ENCODE measurements at places on chromosomes 1 and 21.

DNA sequence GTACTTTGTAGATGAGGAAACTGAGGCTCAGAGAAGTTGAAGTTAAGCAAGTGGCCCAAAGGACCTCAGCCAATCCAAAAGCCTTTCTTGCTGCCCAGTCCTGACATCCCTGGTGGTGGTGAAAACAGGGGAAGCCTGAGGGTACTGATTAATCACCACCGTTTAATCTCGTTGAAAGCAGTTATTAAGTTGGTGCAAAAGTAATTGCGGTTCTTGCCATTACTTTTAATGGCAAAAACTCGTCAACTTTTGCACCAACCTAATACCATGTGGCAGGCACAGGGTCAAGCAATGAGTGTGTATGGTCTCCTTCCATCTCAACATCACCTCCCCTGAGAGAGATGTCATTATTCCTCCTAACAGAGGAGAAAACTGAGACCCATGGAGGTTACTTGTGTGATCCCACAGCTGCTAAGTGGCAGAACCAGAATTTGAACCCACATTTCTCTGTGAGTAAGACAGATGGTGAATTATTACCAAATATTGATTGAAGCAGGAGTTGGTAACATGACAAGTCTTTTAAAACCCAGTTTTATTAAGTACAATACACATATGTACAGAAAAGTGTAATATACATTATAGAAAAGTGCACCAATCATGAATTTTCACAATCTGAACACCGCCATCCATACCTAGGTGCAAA lies 39.4 kb upstream of the GRHL3 start:
- peaks cover 4% of the 10 kb centered on the region for H3K4me1 ChIP-seq
- H3K36me3 ChIP-seq: no peaks in the 10 kb centered on the region
- H3K27ac ChIP-seq: no peak overlapping the region
- no peak overlapping the region for H3K4me3 ChIP-seq
- no peak for DNase-seq
- H3K27me3 ChIP-seq: no peaks in the 10 kb centered on the region

GRCh38 chr1:54310439-54311328 lies 95.5 kb downstream of the SSBP3 start:
- no peaks in the 10 kb centered on the region for H3K36me3 ChIP-seq
- DNase-seq: no peak

GRCh38 chr1:99170516-99170915 lies 93.8 kb upstream of the PLPPR4 start:
- no peaks in the 10 kb centered on the region for H3K27me3 ChIP-seq
- no peaks in the 10 kb centered on the region for H3K36me3 ChIP-seq
- H3K4me1 ChIP-seq: no peaks in the 10 kb centered on the region
- no peak overlapping the region for H3K4me3 ChIP-seq
- no peak overlapping the region for H3K27ac ChIP-seq
- no peak for DNase-seq

DNA sequence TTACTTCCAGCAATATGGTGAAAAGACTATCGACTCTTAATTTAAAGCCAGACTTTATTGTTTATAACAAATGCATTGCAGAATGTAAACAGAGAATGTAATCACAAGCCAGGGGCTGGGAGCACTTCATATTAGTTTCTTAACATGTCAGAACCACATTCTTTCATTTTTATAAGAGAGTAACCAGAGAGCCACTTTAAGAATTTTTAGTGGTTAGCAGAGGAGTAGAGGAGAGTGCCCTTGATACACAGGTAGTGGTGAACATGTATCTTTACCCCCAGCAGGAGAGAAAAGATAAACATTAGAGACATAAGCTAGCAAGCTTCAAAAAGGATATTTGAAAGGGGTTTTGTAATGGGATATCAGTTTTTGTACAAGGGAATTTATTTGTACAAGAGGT lies 11.1 kb downstream of the AMY2B start:
- H3K36me3 ChIP-seq: no peaks in the 10 kb centered on the region
- no peaks in the 10 kb centered on the region for H3K27me3 ChIP-seq

DNA sequence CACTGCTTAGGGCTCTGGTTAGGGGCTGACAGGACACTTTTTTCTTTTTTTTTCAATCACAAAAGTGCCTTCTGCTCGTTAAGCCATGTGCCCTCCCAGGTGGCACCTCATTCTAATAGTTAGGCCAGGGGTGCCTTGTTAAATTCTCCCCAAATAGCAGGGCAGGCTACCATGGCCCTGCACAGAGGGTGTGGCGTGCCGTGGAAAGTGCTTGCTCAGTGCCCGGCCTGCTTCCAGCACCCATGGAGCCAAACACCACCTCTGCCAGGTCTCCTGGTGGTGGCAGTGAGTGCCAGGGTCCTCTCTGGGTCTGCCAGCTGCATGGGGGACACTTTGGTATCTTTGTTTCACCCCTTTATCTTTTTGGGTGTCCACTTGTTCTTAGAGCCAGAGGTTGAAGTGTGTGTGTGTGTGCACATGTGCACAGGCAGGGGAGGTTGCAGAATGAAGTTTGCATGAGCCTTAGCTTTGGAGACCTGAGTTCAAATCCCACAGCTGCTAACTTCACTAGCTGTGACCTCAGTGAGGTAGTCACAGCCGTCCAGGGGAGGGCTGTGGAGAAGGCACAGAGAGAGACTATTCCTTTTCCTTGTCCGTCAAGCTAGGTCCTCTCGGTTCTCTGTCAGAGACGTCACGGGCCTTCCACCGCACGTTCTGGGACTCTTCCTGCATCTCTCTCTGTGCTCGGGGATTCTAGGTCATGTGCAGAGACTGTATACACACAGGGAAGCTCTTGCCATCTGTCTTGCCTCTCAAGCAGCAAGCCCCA lies 39.9 kb upstream of the CSF3R start:
- no peak overlapping the region for H3K4me3 ChIP-seq
- H3K27me3 ChIP-seq: peaks cover 28% of the 10 kb centered on the region
- no peak for DNase-seq
- no peaks in the 10 kb centered on the region for H3K36me3 ChIP-seq
- no peak overlapping the region for H3K27ac ChIP-seq
- H3K4me1 ChIP-seq: no peaks in the 10 kb centered on the region

DNA sequence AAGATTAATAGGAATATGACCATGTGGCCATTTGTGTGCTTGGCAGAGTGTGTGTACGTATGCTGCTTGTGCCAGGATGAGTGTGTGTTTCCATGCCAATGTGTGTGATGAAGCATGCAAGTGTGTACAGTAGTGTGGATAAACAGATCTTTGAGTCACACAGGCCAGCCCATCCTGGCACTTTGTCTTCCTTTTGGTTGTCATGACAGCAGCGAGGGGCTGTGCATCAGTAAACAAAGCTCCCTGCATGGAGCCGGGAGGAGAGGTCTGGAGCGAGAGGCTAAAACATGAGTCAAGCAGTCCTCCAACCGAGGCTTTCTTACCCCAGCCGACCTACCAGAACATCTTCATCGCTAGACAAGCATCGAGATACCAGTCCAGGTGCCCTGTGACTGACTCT lies 221.2 kb downstream of the CACNA1E start:
- no peak for DNase-seq
- H3K27ac ChIP-seq: no peak overlapping the region
- no peaks in the 10 kb centered on the region for H3K4me1 ChIP-seq

DNA sequence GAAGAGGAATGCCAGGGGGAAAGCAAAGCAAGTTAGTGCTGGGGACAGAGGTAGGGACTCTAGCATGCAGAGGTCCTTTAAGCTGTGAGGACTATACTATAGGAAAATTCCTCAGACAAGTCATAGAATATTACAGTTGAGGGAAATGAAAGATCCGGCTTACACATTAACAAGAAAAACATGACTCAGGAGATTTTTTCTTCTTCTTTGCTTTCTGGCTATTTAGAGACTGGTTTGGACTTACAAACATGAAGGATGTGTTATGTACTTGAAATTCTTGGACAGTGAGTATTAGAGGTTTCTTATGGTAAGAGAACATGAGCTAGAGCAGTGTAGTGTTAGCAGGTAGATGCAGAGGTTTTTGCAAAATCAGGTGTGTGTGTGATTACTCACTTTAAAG lies 24.9 kb downstream of the USP25 start:
- H3K27me3 ChIP-seq: no peaks in the 10 kb centered on the region
- no peaks in the 10 kb centered on the region for H3K36me3 ChIP-seq
- H3K4me3 ChIP-seq: no peak overlapping the region
- 0 out of 2 replicates have a peak, but pooled peaks cover 4% of the 10 kb centered on the region for H3K4me1 ChIP-seq
- H3K27ac ChIP-seq: no peak overlapping the region
- no peak for DNase-seq

DNA sequence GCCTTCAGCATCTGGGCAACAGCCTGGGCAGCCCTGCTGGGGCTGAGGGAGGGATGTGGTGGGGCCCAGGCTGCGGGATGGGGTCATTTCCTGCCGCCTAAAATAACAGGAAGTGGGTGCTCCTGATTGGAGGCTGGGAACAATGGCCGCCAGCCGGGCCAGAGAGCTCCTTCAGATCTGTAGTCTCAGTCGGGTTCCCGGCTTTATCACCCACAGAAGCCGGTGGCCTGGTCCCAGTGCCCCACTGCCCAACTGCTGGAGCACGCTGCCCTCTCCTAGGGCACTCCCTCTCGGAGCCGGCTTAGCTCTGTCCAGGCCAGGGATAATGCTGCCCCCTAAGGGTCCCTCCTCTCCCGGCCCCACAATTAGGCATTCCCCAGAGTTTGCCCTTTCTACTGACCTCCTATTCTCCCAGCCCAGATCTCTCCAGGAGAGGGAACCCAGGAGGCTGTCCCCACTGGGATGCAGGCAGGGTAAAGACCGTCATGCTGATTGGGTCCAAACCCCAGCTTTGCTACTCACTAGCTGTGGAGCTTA lies 5.1 kb downstream of the MAP7D1 start:
- H3K27me3 ChIP-seq: no peaks in the 10 kb centered on the region
- peaks cover 30% of the 10 kb centered on the region for H3K4me1 ChIP-seq
- H3K4me3 ChIP-seq: peak overlapping the region; percentile 3
- DNase-seq: peak; percentile 21
- no peaks in the 10 kb centered on the region for H3K36me3 ChIP-seq

DNA sequence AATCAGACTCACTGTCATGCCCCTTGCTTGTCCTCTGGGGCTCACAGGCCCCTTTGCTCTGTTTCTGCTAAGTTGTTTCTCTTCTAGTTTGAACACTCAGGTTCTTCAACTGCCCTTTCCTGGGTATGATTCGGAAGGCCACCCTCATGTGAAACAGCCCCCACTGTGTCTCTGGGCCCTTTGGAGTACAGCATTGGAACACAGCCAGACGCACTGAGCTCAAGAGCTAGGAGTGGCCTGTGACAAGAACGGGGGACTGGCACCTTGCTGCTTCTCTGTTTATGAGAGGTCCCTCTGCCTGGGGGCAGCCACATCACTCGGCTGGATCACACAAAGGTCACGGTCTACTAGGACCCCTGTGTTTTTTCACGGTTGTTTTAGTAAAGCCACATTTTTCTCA lies 114.4 kb upstream of the ZC3H12A start:
- no peaks in the 10 kb centered on the region for H3K36me3 ChIP-seq
- no peak overlapping the region for H3K27ac ChIP-seq
- peaks cover 97% of the 10 kb centered on the region for H3K27me3 ChIP-seq
- H3K4me3 ChIP-seq: no peak overlapping the region
- H3K4me1 ChIP-seq: no peaks in the 10 kb centered on the region

DNA sequence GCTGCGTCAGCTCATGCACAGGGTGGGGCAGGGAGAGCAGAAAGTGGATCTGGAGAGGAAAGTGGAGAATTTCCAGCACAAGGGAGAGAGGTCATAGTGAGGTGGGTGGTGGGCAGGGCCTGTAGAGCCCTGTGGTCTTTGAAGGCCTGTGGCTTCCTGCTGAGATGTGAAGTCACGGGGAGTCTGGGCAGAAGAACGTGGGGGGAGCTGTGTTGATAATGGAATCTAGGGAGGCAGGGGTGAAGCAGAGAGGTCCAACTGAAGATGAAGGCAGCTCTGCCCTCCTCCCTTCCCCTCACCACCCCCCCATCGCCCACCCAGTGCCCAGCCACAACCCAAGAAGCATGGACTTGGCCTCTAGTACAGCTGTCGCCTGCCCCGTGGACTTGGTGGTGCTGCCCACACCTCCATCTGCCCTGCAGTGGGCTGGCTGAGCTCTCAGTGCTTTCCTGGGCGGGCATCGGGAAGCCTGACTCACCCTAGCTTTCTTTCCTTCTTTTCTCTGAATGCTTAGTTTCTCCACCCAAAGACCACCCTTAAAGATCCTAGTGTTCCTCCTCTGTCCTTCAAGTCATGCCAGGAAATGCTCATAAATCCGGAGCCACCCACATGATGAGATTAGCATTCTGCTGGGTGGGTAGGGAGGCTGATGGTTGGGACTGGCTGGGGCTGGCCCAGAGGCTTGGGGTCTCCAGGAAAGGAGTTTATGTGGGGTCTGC lies 186.1 kb downstream of the TRABD2B start:
- H3K27ac ChIP-seq: no peak overlapping the region
- no peaks in the 10 kb centered on the region for H3K27me3 ChIP-seq
- no peak for DNase-seq
- H3K4me1 ChIP-seq: no peaks in the 10 kb centered on the region
- no peaks in the 10 kb centered on the region for H3K36me3 ChIP-seq

- no peaks in the 10 kb centered on the region for H3K27me3 ChIP-seq
- peak; percentile 24 for DNase-seq
- peak overlapping the region; percentile 56 for H3K27ac ChIP-seq
- H3K36me3 ChIP-seq: no peaks in the 10 kb centered on the region
- H3K4me3 ChIP-seq: peak overlapping the region; percentile 43
These were observed 26.3 kb upstream of the IER5 start for GRCh38 chr1:181061891-181062835.

GRCh38 chr21:34942911-34943310 lies 106.2 kb downstream of the RUNX1 start:
- H3K27ac ChIP-seq: no peak overlapping the region
- H3K36me3 ChIP-seq: no peaks in the 10 kb centered on the region
- H3K4me3 ChIP-seq: no peak overlapping the region
- H3K27me3 ChIP-seq: no peaks in the 10 kb centered on the region

GRCh38 chr1:119742202-119742601 lies 26.5 kb downstream of the HMGCS2 start:
- no peak overlapping the region for H3K4me3 ChIP-seq
- H3K27ac ChIP-seq: no peak overlapping the region

DNA sequence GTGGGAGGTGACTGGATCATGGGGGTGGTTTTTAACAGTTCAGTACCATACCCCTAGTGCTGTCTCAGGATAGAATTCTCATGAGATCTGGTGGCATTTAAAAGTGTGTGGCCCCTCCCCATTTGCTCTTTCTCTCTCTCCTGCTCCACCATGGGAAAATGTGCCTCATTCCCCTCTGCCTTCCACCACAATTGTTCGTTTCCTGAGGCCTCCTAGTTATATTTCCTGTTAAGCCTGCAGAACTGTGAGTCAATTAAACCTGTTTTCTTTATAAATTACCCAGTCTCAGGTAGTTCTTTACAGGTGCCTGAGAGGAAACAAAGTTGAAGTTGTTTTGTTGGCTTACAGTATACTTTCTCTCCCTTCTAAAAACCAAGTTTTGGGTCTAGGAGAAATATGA lies 23.1 kb upstream of the SLC22A15 start:
- H3K4me1 ChIP-seq: no peaks in the 10 kb centered on the region
- H3K27me3 ChIP-seq: no peaks in the 10 kb centered on the region
- DNase-seq: no peak
- no peak overlapping the region for H3K27ac ChIP-seq
- H3K4me3 ChIP-seq: no peak overlapping the region

- H3K4me3 ChIP-seq: no peak overlapping the region
- no peaks in the 10 kb centered on the region for H3K27me3 ChIP-seq
- DNase-seq: no peak
- peaks cover 14% of the 10 kb centered on the region for H3K4me1 ChIP-seq
- no peaks in the 10 kb centered on the region for H3K36me3 ChIP-seq
These were observed 22.8 kb downstream of the HHAT start for GRCh38 chr1:210351496-210351895.
